ENCODE measurements at places on chromosomes 11 and 22.

- no peak for ATAC-seq
Measured at GRCh38 chr22:37972527-37972926, 11.8 kb downstream of the SOX10 start.

GRCh38 chr11:65560555-65561418 lies 2.6 kb upstream of the LTBP3 start:
- ATAC-seq = no peak

GRCh38 chr11:70483077-70483861 lies 84.9 kb downstream of the CTTN start:
- no peak for ATAC-seq

DNA sequence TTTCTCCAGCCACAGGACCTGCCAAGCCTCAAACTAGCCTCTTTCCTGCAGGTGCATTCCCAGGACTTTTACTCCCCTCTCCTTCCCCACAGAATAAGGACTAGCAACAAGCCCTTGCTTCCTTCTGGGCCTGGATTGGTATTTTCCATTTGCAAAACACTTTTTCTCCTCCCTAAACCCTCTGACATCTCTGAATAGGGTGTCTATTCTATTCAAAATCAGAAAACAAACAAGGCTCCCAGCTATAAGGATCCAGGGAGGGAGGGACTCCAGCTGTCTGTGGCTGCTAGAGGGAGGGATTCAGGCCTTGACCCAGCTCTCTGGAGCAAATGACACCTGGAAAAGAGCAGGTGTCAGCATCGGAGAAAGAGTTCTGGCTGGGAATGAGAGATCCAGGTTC lies 168.5 kb upstream of the BDNF start:
- ATAC-seq = no peak

- no peak for ATAC-seq
Measured at GRCh38 chr11:64571410-64572091, 19.5 kb upstream of the SLC22A12 start.

GRCh38 chr11:118657709-118658428 lies 21.6 kb downstream of the TREH start:
- no peak for ATAC-seq

DNA sequence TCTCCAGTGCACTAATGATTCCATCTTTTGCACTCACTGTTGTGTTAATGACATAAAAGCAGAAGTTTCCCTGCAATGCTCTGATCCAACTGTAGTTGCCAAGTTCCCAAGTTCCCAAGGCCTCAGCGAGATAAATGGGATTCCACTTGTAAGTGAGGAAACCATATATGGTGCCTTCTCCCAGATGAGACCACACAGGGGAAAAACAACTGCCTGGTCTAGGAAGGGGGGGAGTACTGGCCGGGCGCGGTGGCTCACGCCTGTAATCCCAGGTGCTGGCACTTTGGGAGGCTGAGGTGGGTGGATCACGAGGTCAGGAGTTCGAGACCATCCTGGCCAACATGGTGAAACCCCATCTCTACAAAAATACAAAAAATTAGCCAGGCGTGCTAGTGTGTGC lies 23.3 kb upstream of the RELA start:
- ATAC-seq = no peak

- ATAC-seq = no peak
Measured at GRCh38 chr11:63708764-63709163, 27.5 kb downstream of the RTN3 start.

- ATAC-seq = no peak
Measured at GRCh38 chr11:58059007-58059350, 28.2 kb downstream of the OR6Q1 start.

DNA sequence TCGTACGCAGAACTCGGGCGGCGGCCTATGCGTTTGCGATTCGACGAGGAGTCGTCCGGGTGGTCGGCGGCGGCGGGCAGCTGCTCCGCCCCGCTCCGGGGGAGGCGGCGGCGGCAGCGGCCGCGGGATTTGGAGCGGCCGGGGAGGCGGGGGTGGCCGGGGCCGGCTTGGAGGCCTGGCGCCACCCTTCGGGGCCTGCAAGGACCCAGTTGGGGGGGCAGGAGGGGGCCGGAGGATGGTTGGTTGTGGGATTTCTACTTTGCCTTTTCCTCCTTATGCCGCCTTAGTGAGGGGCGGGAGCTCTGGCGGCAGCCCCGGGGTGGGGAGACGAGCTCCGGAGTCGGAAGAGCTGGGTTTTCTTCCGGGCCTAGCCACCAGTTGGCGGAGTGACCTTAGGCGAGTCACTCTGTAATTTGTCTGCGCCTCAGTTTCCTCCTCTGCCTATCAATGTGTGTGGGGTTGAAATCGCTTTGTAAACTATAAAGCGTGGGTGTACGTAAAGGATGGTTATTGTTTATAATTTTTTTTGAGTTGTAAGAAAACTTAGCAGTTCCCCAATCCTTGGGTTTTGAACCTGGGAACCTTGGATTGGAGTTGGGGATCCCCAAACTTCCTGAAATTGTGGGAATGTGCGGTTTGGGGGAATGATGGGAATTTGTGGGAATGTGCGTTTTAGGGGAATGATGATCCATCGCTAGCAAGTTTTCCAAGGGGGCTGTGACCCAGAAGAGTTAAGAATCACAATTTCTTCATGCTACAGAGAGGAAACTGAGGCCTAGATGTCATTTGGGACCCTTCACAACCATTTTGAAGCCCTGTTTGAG lies 679 bp downstream of the TUG1 start:
- ATAC-seq = peak; percentile 61

Measured in stimulated activated memory B cell treated with anti-CD40 and anti-IgM and Interleukin-4, amounts not matched to agents 10 μg/mL and 1 μg/mL and 100 μg/mL, for 72 hours (primary cell).